ENCODE measurements at places on chromosomes 1 and 21.

DNA sequence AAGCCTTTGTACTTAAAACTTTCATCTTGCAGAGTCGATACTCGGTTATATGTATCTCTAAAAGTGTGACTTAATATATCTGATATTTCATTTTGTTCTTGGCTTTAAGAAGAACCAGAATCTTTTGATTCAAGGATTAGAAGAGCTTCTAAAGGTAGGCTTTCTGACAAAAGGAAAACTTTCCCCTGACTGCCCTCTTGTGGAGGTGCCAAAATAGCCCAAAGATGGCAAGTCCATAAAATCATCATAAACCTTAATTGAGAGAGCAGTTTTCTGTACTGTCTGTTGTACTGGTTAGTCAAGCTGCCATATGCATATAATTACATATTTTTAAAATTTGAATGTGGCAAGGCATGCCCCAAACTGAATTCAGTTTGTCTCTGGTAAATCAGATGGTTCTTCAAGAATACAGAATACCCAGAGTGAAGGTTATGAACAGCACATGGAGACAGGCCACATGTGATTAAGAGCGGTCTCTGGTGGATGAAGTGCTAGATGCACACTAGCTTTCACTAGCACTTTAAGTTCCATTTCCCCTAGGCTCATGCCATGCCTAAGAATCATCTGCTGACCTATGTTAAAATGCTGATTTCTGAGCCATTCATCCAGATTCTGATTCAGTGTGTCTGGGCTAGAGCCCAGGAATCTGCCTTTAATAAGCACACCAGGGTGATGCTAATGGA is 27.7 kb upstream of the ELAVL4 start:
- DNase-seq: peak; percentile 1

DNA sequence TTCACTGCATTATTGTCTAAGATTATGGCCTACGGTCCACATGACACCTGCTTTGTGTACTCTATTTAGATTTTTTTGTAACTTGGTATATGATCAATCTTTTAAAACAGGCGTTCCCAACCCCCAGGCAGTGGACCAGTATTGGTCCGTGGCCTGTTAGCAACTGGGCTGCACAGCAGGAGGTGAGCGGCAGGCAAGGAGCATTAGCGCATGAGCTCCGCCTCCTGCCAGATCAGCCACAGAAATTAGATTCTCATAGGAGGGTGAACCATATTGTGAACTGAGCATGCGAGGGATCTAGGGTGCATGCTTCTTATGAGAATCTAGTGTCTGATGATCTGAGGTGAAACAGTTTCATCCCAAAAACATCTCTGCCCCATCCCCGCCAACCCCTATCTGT is 228.4 kb upstream of the NR5A2 start:
- no peak for DNase-seq

DNA sequence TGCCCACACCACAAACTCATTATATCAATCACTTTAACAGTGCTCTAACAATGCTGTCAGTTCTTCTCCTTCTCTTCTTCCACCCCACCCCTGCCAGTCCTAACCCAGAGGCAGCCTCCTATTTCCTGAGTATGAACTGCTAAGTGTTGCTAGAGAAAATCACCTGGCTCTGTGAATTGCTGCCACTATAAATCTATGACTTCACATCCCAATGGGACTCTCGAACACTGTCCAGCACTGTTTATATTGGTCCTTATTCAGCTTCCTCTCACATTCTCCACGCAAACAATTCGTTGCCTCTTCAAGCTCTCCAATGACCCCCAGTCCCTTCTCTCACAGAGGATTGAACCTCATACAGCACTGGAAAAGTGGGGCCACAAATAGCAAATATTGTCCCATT is 27.0 kb upstream of the USH2A start:
- DNase-seq: no peak

GRCh38 chr1:11741919-11742558 is 6.1 kb downstream of the AGTRAP start:
- no peak for DNase-seq

DNA sequence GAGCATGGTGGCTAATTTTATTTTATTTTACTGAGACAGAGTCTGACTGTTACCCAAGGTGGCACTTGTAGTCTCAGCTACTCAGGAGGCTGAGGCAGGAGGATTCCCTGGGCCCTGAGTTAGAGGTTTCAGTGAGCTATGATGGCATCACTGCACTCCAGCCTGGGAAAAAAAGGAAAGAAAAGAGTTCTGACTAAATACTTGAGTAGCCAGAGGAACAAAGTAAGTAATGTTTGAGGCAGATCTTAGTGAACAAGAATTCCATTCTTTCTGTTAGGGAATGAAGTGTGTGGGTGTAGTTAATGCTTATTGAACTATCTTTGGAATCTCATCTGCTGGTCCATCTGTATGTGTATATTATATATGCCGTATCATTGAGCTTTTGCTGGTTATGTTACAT is 13.1 kb upstream of the EVI5 start:
- DNase-seq: peak; percentile 61

- DNase-seq: no peak
These were observed 396.5 kb downstream of the RRAGC start for GRCh38 chr1:38463074-38463473.

- no peak for DNase-seq
These were observed 110.7 kb downstream of the SIPA1L2 start for GRCh38 chr1:232519186-232519585.

DNA sequence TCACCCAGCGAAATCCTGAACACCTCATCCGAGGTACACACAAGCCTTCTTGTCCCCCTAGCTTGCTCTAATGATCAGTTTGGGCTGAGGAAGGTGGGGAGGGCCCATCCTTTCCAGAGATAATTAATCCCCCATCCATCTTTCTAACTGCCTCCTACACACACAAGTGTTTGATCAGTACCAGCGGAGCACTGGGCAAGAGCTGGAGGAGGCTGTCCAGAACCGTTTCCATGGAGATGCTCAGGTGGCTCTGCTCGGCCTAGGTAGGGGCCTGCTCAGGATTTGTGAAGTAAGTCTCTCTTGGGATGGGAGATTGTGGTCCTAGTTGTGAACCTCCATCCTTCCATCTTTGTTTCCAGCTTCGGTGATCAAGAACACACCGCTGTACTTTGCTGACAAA is 5.8 kb downstream of the ANXA9 start:
- DNase-seq: no peak

DNA sequence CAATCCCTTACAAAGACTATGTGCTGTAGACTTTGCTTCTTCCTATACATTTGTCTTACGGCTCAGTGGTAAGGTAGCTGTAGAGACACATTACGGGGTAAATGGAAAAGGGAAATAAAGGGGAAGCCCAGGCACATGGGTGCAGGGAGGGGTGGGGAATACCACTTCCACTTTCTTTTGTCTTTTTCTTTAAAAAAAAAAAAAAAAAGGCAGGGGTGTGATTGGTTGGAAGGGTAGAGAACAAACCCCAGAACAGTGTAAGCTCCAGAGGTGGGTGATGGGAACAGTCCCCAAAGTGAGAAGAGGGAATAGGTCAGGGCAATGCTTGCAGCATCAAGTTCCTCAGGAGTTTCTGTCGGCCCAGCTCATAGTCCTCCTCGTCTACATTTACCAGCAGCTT is 3.9 kb downstream of the NIT1 start:
- DNase-seq: no peak

- DNase-seq: no peak
These were observed 92.6 kb upstream of the TMPRSS2 start for GRCh38 chr21:41600556-41600955.

DNA sequence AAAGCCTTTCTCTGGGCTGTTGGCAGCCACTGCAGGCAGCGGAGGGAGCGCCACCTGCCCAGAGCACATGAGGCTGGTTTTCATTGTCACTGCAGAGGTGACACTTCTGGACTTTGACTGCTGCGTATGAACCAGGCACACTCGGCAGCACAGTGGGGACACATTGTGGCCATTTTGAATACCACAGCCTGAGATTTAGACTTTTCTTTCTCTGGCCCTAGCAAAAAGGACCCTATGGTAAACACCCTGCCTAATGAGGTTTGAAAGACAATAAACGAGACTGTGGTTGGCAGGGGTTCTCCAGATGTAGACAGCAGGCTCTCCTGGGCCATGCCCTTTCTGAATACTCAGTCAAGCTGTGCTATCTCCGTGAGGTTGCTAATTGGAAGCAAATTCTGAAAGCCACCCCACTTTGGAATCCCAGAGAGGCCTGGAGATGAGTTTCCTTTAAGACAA is 12.0 kb upstream of the KCNE2 start:
- DNase-seq: peak; percentile 54

DNA sequence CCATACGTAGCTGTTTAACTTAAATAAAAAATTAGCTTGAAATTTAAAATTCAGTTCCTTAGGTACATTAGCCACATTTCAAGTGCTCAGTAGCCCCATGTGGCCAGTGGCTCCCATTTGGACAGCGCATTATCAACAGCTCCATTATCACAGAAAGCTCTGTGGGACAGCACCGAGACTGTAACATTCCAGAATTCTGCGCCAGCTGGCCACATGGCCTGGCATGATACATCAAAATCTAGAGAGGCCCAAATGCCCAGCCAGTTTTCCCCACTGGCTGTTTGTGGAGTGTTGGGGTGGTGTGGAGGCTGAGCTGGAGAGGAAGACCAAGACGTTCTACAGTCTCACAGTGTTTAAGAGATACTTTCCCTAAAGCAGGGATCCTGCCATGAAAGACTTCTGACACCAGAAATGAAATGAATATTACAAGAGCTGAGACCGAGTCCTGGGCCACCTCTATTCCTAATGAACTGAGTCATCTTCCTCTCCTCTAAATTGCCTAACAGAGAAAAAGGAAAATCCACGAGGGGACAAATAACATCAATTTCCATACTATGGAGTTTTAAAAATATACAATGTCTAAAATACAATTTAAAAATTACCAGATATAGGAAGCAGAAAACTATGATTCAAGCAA is 27.3 kb upstream of the ACTA1 start:
- DNase-seq: no peak

DNA sequence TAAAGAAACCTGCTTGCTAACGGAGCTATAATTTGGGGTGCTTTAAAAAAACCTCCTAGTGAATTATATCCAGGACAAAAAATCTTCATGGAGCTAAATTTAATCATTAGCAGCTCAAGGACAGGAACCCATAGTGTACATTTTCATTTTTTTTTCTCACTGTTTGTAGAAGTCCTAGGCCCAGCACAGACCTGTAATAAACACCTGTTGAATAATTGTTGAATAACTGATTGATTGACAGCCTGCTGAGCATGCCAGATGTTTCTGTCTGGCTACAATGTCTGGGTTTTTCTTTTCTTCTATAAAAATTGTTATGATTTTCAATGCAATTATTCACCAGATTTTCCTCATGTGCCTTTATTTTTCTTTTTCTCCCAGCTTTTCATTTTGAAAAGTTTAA is 10.9 kb upstream of the GALNT2 start:
- DNase-seq: no peak

DNA sequence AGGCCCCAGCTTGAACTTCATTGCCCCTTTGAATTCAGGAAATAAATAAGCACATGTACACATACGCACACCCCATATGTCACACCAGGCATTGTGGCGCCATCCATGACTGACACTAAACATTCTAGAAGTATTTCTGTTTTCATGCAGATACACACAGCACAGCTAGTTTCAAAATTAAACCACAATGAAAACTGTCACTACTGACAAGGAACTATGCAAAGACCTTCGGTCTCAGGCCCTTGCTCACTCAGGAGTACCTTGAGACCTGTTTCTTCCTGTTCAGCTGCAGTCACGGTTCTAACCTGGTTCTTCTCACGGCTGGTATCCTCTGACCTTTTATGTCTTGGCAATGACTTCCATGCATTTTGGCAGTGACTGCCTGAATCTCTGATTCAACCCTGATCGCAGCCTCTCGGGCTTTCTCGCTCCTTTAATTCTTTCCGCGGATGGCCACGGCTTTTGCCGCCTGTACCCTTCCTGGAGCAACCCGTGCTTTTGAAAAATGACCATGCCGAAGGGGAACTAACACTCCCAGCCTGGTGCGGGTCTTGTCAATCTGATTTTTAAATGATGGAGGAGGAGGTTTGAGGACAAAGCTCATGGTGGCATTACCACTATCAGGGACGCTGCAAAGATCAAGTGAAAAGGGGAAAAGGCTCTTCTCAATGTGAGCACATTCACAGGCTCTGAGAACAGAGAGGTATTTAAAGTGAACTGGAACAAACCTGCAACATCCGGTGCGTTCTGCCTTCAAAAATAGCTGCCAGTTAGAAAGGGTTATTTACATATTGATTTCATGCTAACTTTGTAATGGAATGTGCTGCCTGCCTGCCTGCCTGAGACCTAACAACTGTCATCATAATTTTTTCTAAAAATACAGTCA is 384.6 kb downstream of the RRAGC start:
- no peak for DNase-seq

DNA sequence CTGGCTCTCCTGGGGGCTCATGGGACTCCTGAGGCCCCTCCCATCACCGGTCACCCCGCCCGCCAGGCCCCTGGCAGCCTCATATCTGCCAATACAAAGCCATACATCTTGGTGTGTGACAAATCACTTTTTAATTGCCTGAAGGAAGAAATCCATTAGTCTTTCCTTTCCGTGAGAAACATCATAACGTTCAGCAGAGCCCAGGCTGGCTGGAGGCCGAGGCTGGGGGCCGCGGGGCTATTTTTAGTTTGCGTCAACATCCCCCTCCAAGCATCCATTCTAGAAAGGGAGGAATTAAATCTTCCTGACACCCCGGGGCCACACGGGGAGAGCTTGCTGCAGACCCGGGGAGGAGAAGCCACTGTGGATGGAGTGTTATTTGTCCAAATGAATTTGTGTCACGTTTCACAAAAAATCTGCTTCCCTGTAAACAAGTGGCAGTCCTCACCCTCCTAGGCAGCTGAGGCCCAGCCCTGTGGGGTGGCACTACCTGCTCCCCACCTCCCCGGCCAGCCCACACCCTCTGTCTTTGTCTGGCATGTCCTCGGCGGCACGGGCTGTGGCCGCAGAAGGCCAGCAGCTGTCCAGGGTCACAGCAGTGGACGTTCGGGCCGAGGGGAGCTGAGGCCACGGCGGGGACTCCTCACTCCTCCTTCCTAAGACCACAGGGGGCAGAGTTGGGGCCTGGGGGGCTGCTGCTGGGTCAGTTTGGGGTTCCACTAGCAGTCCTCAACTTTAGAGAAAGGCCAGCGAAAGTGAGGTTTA is 236.9 kb upstream of the VAMP3 start:
- no peak for DNase-seq

Measured in choroid plexus epithelial cell (primary cell).